ENCODE measurements at places on chromosomes 12 and 14.

DNA sequence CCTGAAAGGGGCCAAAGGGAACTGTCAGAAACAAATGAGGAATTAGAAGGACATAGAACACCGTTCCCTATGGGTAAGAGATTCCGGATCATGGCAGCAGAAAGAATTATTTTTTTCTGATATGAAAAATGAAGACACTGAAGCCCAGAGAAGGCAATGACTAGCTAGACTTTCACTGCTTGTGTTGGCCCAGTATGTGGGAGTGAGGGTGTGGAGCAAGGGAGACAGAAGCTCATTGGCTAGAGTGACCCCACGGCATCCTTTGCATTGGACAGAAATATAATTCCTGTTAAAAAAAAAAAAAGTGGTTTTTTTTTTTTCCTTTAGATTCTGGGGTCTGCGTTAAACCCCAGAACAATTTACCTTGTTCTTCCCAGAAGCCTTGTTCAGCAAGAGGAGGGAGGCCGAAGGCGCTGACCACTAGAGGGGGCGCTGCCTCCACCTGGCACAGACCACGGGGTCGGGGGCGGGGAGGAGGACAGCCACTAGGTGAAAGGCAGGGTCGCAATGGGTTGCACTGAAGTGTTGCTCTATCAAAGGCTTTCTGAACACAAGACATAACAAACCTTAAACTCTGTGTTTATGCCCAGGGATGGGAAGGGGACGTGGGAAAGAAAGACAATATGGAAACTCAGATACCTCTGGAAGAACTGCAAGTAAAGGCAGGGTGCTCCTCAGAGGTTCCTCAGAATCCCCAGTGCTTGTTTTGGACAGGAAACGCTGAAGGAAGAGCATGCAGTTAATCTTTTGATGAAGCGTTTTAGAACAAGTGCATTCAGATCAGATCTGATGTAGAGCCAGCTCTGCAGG is 156.8 kb downstream of the KCNA5 start:
- DNase-seq: no peak

GRCh38 chr14:102551995-102552705 is 40.3 kb upstream of the RCOR1 start:
- no peak for DNase-seq

DNA sequence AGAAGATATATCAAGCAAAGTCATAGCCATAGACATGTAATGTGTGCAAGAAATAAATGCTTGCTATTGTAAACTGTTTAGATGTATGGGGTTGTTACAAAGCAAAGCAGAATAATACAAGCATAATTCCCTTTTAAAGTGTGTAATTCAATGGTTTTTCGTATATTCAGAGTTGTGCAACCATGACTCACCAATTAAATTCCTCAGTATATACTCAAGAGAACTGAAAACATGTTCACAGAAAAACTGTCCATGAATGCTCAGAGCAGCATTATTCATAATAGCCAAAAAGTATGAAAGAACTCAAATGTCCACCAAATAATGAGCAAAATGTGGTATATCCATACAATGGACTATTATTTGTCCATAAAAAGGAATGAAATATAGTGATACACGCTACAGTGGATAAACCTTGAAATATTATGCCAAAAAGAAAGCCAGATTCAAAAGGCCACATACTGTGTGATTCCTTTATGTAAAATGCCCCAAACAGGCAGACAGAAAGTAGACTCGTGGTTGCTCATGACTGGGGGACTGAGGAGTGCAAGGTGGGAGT is 9.3 kb downstream of the GXYLT1 start:
- no peak for DNase-seq

DNA sequence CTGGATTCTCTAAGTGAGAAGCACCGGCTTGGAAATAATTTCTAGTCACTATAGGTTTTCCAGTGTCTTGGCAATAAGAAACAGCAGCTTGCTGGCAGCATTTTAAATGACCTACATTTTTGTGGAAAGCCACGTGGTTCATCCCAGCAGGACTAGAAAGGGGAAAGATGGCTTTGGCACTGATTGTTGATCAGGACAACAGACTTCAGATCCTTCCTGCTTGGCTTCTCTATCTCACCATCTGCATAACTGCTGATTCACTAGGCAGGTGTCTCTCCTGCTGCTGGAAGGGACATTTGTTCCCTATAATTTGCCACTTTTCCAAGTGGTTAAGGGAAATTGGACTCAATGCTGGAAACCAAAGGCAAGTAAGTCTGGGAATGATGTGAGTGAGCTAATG is 131.0 kb downstream of the TTC8 start:
- no peak for DNase-seq

DNA sequence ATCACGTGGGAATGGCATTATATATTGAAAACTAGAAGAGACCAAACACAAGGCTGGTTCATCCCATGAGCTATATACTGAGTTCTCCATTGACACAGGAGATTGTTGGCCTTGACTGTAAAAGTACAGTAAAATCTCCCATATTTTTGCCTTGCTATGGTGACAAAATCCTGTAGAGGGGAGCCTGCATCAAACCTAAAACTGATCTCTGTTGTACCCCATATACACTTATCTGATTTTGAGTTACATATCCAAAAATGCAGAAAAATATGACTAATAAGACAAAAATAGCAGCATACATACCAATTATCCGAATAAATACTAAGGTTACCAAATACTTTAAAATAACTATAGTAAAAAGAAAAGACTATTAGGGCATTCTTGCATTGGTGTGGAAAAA is 60.4 kb downstream of the TMTC3 start:
- no peak for DNase-seq

DNA sequence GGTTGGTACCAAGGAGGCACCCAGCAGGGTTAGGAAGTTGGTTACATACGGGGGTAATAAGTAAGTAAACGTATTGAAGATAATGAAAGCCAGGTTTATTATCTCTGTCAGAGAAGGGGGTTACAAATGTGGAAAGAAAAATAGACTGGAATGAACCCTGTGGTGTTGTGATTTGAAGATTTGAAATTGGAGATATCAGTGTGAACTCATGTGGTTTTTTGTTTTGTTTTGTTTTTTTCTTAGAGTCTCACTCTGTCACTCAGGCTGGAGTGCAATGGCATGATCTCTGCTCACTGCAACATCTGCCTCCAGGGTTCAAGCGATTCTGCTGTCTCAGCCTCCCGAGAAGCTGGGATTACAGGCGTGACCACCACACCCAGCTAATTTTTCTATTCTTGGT is 14.1 kb upstream of the SLC25A3 start:
- no peak for DNase-seq

- no peak for DNase-seq
These were observed 96.8 kb downstream of the RPS29 start for GRCh38 chr14:49489341-49489740.

DNA sequence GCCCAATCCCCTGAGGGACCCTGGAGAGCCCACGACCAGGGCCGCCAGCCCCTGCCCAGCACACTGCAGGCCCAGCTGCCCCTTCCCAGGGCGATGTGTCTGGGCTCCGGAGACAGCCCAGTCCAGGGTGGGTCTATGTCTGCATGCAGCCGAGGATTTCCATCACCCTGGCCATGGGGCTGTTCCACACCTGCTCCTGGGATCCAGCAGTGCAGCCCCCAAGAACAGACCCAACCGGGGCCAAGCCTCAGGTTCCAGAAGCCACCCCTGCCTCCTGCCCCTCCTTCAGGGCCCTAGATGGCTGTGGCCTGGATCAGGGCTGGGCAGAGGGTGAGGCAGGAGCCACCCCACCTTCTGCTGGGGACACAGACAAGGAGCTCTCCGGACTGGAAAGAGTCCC is 11.5 kb downstream of the C14orf180 start:
- DNase-seq: no peak

GRCh38 chr12:170371-171225 is 43.4 kb downstream of the SLC6A12 start:
- DNase-seq: no peak

GRCh38 chr12:34033628-34034296 is 11.5 kb downstream of the ALG10 start:
- DNase-seq: no peak

DNA sequence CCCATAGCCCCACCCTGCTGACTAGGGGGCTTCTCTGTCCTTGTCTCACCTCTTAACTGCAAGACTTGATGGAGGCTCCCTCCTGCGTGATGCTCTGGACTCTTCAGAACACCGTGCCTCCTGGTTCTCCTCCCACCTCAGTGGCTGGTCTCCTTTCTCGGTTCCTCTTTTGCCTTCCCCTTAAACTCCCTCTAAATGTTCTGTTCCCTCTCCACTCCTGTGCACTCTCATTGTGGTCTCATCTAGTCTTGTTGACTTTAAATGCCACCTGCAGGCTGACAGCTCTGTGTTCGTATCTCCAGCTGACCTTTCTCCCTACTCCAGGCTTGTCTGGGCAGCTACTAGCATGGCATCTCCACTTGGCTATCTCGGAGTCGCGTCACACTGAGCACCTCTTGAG is 28.3 kb downstream of the DYNC1H1 start:
- no peak for DNase-seq

GRCh38 chr14:63032641-63033040 is 12.6 kb downstream of the KCNH5 start:
- DNase-seq: no peak

DNA sequence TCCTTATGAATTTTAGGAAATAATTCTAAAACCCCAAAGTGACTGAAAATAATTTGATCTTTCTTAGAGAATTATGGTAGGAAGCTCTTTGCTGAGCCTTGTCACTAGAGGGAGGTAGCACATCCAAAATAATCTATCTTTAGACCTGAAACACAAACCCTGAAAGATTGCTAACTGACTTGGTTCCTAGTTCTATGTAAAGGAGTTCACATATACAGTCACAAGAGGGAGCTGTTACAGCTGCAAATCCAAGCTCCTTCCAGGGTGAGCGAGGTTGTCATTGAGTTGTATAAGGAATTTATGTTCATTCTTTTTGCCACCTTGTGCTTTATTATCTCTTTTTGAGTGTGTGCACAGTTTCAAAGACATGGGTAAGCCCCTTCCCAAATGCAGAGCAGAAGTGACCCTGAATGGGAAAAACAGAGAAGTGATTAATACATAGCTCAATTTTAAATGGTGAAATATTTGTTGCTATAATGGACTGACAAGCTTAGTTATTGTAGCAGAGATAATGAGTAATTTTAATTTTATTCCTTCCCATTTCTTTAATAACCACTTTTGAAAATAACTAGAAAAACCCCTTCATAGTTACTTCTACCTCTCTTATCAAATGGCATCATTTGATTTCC is 387.9 kb downstream of the DAD1 start:
- DNase-seq: no peak

- DNase-seq: no peak
These were observed 9.6 kb downstream of the ISM2 start for GRCh38 chr14:77489041-77489440.

DNA sequence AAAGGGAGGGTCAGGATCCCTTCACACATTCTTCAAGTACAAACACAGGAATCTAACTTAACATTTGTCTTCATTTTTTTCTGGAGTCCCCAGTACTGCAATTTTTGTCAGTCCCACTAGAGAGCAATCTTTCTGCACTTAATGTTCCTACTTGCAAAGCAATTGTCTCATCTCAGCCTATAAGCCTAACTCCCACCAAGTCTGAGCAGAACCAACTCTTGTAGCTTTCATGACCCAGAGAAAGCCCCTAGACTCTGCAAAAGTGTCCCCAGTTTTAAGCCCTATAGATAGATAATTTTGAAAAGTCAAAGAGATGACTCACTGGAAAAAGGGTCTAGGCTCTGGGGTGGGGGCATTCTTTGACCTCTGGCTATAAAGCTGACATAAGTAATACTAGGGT is 1.8 kb upstream of the ZBTB39 start:
- DNase-seq: no peak

GRCh38 chr12:92206596-92206995 is 61.0 kb upstream of the BTG1 start:
- no peak for DNase-seq

GRCh38 chr14:95146079-95146771 is 11.1 kb downstream of the DICER1 start:
- DNase-seq: no peak

GRCh38 chr12:111359914-111360276 is 9.0 kb downstream of the PHETA1 start:
- no peak for DNase-seq

- no peak for DNase-seq
These were observed 112.5 kb downstream of the FOXN3 start for GRCh38 chr14:89304561-89304960.

GRCh38 chr14:54797556-54797955 is 105.1 kb downstream of the GCH1 start:
- DNase-seq: no peak

GRCh38 chr14:65854215-65854614 is 441.7 kb downstream of the FUT8 start:
- DNase-seq: no peak

DNA sequence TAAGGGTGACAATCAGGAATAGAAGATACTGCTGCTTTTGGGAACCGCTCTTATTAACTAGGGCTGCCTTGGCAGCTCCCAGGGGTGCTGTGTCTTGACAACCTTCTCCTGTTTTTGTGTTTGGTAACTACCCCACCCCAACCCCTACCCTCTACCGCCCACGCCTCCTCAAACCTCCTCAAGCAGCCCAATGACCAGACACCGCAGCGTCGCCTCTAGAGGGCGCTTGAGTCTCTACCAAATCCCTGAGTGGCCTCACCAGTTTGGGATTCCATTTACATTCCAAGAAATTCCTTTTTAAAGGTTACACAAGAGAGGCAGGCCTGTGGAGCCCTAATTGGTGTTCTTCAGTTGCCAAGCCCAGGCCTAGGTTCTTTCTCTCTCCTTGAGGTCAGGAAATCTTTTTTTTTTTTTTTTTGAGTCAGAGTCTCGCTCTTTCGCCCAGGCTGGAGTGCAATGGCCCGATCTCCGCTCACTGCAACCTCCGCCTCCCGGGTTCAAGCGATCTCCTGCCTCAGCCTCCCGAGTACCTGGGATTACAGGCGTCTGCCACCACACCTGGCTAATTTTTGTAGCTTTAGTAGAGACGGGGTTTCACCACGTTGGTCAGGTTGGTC is 72.4 kb upstream of the USP44 start:
- no peak for DNase-seq

DNA sequence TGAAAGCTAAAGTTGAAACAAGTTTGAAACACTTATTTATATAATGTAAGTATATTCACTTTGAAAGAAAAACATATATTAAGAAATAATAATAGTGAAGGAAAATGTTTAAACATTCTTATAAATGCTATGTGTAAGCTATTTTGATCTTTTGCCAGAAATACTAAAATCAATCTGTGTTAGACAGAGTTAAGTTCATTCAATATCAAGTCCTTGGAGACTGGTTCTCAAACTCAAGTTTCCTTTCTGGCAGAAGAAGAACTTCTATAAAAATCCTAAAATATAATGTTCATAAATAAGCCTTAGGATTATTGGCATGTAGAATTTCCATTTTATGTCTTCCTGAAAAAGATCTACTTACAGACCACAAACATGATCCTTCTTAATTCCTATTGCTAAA is 45.3 kb downstream of the TAOK3 start:
- no peak for DNase-seq

DNA sequence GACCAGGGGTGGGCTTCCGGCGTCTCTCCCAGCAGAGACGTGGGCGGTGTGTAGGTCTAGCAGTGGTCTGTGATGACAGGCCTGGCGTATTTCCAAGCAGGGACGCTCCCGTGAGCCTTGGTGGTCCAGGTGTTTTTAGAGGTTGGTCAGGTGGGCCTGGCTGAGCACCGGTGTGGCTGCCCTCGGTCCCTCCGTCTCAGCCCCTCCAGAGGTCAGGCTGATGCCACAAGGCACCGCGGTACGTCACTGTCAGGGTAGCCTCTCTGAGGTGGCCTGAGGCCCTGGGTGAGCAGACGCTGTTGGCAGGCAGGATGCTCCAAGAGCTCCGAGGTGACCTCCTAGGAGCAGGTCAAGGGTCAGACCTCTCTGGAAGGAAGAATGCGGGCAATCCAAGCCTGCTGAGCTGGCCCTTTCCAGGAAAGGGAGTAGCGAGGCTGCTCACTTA is 13.6 kb downstream of the MTA1 start:
- DNase-seq: no peak

- DNase-seq: no peak
These were observed 1.3 kb downstream of the MBD6 start for GRCh38 chr12:57523706-57524614.
